ENCODE measurements at places on chromosomes 1 and 21. TPM values are rescaled to one million over a fixed set of nuclear protein-coding genes. Genes with fewer than 3 reads are reported as not detected.
A peak's percentile ranks its signal among the peaks of the same experiment; 100 is the strongest.

DNA sequence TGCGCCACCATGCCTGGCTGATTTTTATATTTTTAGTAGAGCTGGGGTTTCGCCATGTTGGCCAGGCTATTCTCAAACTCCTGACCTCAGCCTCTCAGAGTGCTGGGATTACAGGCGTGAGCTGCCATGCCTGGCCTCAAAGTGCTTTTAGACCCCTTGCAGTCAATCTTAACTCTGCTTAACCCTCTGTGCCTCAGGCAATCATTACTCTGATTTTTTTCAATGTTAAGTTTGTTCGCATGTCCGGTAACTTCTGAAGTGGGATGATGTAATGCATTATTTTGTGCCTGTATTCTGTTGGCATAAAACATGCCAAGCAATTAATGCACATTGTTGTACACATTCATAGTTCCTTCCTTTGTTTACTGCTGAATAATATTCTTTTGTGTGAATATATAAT, 18.6 kb downstream of the SMG7 start:
- no peak overlapping the region for H3K27ac ChIP-seq
- H3K4me3 ChIP-seq, result no peak overlapping the region
- no peak for DNase-seq
- no peaks in the 10 kb centered on the region for H3K27me3 ChIP-seq
- H3K36me3 ChIP-seq, result no peaks in the 10 kb centered on the region
- no peaks in the 10 kb centered on the region for H3K4me1 ChIP-seq

- no peak overlapping the region for H3K4me3 ChIP-seq
- peaks cover 11% of the 10 kb centered on the region for H3K4me1 ChIP-seq
- no peak overlapping the region for H3K27ac ChIP-seq
- no peaks in the 10 kb centered on the region for H3K27me3 ChIP-seq
- peaks cover 2% of the 10 kb centered on the region for H3K36me3 ChIP-seq
- DNase-seq, result no peak
Measured at GRCh38 chr1:40185951-40186864, 25.0 kb downstream of the RLF start.

GRCh38 chr1:179601093-179601492, 9.5 kb downstream of the TDRD5 start:
- H3K27ac ChIP-seq, result no peak overlapping the region
- no peaks in the 10 kb centered on the region for H3K36me3 ChIP-seq
- H3K4me3 ChIP-seq, result no peak overlapping the region
- DNase-seq, result no peak

GRCh38 chr1:91559838-91560565, 59.4 kb downstream of the CDC7 start:
- H3K36me3 ChIP-seq, result no peaks in the 10 kb centered on the region
- DNase-seq, result no peak
- H3K4me1 ChIP-seq, result no peaks in the 10 kb centered on the region
- no peak overlapping the region for H3K4me3 ChIP-seq
- H3K27ac ChIP-seq, result no peak overlapping the region

DNA sequence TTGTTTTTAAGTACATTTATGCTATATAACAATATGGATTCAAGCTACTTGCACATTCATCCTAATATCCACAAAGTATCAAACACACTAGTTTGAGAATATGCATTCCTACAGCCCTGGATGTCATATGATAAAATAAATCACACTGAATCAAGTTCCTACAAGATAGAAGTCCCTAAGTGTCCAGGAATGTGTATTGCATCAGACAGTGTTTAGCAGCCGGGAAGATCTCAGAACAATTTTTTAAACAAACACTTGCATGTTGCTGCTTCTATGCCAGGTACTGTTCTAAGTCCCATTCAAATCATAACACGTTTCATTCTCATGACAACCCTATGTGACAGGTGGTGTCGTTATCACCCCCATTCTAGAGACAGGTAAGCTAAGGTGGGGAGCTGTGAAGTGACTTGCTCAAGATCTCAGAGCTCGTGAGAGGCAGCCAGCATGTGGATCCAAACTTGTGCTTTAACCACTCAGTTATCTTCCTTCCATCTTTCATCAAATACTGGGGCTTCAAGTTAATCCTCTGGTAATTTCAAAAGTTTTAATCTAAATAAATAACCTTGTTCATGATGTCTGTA, 68.3 kb upstream of the KIF26B start:
- H3K36me3 ChIP-seq, result no peaks in the 10 kb centered on the region
- no peak overlapping the region for H3K27ac ChIP-seq
- H3K27me3 ChIP-seq, result no peaks in the 10 kb centered on the region

GRCh38 chr1:164803366-164803765, 244.4 kb downstream of the PBX1 start:
- H3K27me3 ChIP-seq, result no peaks in the 10 kb centered on the region
- peak overlapping the region; percentile 89 for H3K27ac ChIP-seq
- no peak for DNase-seq
- no peaks in the 10 kb centered on the region for H3K4me1 ChIP-seq

FLG2 gene
- not detected for total RNA-seq

CNN3 gene
- total RNA-seq, result 362 TPM

DPT gene
- total RNA-seq, result 12.3 TPM

LDLRAD1 gene
- not detected for total RNA-seq

Data from ascending aorta (tissue), 2 donors.